ENCODE measurements at places on chromosomes 7 and 10. TPM values are rescaled to one million over a fixed set of nuclear protein-coding genes. Genes with fewer than 3 reads are reported as not detected.
A peak's percentile ranks its signal among the peaks of the same experiment; 100 is the strongest.

Gene PILRA
- 18.0 TPM for total RNA-seq

Gene SEMA3E
- 0.47 TPM for total RNA-seq

Gene ZNF467
- total RNA-seq: 3.3 TPM

Gene HABP2
- not detected for total RNA-seq

Gene ITGA8
- 0.68 TPM for total RNA-seq

Gene PLXNA4
- total RNA-seq: 3.8 TPM

Gene CFTR
- total RNA-seq: 5.1 TPM

Gene EN2
- total RNA-seq: 0.81 TPM

Gene LBX1
- not detected for total RNA-seq

DNA sequence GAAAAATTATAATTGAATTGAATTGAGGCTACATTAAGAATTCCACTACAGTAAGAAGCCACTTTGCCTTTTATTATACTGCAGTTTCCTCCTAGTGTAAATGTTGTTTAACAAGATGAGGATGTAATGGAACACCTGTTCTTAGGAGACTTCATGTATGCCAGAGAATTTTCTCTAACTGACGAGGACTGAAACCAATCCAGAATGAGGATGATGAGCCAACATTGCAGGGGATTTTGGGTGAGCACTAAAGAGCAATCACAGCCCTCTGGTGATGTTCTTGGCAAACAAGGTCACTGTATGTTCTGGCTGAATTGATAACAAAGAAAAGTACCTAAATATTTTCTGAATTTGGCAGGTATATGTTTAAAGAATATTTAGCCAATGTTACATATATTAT, 60.9 kb downstream of the RELN start:
- DNase-seq: no peak

DNA sequence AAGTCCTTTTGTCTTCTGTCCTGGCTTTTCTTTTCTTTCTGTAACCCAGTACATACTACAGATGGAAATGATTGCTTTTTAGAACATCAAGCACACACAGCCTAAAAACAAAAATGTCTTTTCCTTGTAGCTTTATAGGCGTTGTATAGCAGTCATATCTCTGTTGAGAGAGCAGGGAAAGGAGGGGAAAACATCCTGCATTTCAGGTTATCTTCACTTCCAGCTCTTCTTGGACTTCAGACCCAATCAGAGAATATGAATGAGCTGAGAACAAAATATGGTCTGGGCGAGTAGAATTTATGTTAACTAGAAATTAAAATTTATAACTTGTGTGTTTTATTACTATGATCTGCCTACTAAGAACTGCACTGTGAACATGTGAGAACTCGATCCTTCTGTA, 14.7 kb downstream of the TMEM60 start:
- no peak for DNase-seq

DNA sequence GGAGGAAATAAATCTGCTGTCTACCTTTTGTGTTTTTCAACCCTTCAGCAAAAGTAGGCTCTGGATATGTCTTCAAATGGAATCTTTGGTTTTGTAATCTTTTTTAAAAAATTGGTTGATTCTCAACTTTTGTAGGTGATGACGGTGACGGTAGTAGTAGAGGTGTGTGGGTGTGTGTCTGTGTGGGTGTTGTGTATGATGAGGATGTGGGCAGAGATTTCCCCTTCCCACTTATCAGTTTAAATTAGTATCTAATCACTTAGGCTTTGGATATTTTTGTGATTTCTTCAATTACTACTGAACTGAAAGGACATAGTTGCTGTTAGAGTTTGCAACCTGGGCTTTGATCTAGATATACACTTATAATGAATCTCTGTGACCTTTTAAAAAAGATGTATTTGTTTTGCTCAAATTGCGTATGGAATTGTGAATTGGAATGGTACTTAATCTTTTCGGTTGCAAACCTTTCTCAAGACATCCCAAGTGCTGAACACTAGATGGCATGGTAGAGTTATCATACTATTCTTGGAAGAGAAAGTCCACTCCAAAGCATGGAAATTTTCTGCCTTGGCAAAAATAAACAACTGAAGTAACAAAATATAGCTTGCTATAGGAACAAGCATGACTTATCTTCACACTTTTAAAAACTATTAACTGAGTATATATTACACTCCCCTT, 51.9 kb upstream of the A1CF start:
- no peak for DNase-seq

GRCh38 chr7:82410461-82410860, 33.1 kb downstream of the CACNA2D1 start:
- DNase-seq: no peak

DNA sequence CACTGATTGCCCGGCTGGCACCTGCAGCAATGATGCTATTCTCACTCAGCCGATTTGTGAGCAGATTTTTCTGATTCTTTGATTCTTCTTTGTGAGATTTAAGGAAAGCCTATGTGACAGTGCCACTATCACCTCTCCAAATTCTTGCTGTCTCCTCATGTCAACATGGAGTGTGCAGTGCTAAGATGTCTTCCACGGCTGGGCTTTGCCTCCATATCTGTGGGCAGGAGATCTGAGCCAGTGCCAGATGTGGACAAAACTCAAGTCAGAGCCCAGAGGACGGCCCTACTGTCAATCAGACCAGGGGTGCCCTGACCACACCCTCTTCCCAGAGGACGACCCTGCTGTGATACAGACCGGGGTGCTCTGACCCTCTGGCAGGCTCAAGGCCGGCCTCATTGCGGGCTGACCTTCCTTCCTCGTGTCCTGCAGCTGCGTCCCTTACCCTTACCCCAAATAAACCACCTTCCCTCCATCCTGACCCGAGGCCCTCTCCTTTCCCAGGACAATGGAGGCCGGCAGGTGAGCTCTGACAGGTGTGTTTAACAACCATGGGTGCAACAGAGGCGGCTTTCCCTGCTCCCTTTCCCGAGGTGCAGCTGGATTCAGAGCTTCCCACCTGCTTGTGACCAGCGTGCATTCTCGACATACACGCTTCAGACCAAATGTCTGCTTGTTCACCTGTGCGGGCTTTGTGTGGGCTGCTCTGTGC, 221.4 kb downstream of the ADARB2 start:
- DNase-seq: no peak

- DNase-seq: peak; percentile 23
Measured at GRCh38 chr7:142231716-142232115, 26.1 kb downstream of the PRSS58 start.

DNA sequence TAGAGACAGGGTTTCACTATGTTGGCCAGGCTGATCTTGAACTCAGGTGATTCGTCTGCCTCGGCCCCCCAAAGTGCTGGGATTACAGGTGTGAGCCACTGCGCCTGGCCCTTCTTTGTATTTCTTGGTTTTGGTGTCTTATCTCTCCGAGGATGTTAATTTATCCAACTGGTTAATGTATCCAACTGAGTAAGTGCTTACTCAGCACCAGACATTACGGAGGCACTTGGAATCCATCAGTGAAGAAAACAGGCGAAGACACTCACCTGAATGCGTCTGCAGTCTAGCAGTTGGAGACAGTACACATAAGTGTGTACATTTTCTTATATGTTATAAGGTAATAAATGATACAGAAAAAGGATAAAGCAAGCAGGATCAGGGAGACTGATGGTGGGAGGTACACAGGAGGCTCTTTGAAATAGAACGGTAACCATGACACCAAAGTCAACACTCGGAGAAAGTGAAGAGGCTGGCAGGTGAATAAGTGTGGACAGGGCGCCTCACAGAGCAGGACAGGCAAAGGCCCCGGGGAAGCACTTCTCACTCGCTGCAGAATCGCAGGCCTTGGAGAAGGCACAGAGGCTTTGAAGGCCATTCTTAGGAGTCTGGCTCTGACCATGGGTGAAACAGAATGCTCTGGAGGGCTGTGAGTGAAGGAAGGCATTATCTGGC, 73.1 kb downstream of the LANCL2 start:
- no peak for DNase-seq

GRCh38 chr10:122983898-122984297, 3.7 kb downstream of the PSTK start:
- no peak for DNase-seq

DNA sequence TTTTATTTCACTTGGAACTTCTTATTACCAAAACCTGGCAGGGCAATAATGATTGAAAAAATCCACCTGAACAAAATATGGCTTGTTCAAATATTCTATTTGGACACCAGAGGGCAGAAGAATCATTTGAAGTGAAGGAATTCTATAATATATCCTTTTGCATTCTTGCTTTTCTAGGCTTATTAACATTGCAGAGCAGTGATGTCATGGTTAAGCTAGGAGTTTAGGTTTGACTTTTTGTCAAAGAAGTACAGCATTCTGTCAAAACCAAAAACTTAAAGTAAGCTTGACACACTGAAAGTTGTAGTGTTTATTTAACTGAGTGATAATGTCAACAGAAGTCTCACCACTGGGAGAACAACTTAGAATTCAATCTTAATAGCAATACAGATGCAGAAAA, 156.0 kb downstream of the SEMA3D start:
- DNase-seq: no peak

DNA sequence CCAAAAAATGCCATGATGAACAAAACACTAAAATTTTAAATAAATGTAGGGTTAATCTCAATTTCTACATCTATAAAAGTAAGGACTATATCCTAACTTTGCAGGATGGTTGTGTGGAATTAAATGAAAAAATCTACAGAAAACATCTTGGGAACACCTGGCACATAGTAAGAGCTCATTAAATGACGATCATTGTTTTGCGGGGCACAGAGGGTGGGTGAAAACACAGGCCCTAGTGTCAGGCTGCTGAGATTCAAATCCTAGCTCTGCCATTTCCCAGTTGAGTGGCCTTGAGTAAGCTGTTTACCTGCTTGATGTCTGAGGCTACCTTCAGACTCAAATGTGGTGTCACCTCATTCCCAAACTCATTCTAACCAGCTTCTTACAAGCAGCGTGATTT, 35.6 kb downstream of the BTBD16 start:
- DNase-seq: no peak

Data from testis (tissue), 5 donors.